Stimulated activated CD8-positive, alpha-beta memory T cell treated with anti-CD3 and anti-CD28 coated beads, Interleukin-15, amount 100 ng/mL, for 48 hours (primary cell): ENCODE measurements at places on chromosomes 6 and 20.

DNA sequence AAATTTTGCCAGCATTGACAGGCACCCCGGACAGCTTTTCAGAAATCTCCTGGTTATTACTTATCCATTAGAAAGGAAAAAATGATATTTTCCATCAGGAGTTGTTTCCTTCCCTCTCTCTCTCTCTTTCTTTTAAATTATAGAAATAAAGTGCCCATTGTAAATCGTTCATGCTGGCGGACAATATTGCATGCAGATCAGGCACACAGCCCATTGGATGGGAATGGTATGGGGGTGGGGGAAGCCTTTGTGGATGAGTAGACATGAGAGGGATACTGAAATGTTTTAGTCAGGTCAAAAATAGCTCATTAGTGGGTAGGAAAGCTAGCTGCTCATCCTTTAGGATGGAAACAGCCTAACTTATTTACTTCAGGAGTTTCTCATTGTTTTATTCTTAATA, 764.9 kb upstream of the MMS22L start:
- no peak for DNase-seq

GRCh38 chr6:33073431-33073871, at the start of gene HLA-DPA1:
TSS of gene HLA-DPA1 (minus strand) at chr6:33073649.
- no peak for DNase-seq

- DNase-seq: no peak
Measured at GRCh38 chr6:139443231-139444112, 69.0 kb upstream of the CITED2 start.

GRCh38 chr20:45957021-45957941, 14.7 kb downstream of the ZNF335 start:
- DNase-seq: no peak

DNA sequence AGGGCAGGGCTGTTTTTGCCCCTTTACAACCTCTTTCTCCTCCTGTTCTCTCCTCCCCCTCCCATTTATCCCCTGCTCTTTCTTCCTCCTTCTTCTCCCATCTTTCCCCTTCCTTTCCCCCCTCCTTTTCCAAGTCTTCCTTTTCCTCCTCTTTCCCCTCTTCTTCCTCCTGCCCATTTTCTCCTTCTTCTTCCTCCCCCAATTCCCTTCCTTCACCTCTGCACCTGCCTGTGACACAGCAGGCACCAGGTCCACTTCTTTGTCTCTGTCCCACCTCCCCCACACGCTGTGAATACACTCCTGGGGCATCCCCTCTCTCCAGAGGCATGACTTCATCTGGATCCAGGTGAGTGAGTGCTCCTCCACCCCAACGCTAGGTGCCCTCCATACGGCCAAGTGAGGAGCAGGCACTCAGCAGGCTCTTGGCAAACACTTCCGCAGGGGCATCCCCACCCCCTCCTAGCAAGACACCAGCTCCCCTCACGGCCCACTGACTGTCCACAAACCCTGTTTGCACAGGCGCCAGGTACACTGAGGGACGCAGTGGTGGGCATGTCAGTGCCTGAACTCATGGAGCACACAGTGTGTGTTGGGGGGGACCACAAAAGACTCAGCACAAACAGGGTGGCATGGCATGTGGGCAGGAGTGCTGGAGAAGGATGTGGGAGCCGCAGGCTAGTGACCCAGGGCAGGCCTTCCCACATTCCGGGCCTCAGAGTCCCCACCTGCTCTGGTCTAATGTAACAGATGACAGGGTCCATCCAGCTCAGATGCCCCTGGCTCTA, 10.7 kb upstream of the TLDC2 start:
- DNase-seq: no peak

DNA sequence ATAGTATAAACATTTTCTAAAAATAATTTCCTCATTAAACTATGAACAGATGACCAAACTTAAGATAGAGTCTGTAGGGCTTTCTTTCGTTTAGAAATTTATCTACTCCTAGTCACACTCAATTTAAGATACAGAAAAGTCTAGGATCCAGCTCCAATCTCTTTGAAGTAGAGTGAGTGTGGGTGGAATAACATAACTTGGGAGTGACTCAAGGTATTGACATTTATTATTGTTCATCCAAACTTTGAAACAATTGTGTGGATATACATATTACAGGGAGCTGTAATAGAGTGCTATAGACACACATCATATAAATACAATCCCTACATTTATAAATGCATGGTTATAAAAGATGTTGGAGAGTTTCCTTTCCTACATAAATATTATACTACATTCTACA, 715.2 kb upstream of the MANEA start:
- no peak for DNase-seq

DNA sequence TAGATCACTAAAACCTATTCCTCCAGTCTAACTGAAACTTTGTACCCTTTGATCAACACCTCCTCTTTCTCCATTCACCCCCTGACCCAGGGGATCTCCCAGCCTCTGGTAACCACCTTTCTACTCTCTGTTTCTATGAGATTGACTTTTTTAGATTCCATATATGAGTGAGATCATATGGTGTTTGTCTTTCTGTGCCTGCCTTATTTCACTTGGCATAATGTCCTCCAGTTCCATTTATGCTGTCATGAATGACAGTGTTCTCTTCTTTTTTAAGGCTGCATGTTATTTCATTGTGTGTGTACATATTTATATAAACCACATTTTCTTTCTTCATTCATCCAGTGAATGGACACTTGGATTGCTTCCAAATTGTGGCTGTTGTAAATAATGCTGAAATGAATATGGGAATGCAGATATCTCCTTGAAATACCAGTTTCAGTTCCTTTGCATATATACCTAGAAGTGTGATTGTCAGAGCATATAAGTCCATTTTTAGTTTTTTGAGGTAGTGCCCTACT, 57.7 kb downstream of the DHX35 start:
- peak; percentile 34 for DNase-seq

- DNase-seq: no peak
Measured at GRCh38 chr6:47438481-47439347, 38.9 kb upstream of the CD2AP start.

DNA sequence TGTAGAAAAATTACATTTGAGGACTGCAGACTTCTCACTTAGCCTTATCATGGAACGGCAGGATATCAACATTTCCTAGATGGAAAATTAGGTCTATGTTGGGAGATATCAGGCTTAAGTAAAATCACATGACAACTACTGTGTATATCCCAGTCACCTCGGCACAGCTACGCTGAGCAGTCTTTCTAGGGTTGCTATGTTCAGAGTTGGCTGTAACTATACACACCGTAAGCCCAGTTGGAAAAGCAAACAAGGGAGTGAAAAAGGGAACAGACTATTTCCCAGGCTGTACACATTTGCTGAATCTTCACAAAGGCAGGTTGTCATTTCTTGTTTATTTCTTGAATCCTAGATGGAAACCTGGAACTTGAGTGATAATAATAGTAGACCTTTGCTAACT, 80.7 kb upstream of the PTPRK start:
- no peak for DNase-seq
